ENCODE measurements at places on chromosomes 1 and 21.
A peak's percentile ranks its signal among the peaks of the same experiment; 100 is the strongest.

GRCh38 chr1:27575840-27576331 is 28.1 kb downstream of the AHDC1 start:
- no peak for DNase-seq

DNA sequence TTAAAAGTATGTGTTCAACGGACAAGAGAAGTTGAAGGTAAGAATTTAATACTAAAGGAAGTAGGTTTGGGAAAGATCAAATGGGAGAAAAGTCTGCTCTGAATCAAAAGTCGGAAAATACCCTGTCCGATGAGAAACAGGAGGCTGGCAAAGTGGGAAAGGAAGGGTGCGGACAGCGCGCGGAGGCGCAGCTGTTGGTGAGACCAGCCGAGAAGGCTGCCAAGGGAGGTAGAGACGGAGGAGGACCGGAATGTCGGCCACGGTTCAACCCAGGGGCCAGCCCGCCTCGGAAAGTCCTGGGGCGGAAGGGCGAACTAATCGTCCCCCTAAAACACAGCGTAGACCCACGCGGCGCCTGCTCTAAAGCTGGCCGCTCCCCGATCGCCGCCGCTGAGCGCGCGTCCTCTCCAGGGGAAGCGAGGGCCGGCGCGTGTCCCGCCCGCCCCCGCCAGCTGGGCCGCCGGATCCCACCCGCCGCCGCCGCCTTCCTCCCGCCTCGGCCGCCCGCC is 639 bp upstream of the SPATA1 start:
- DNase-seq: no peak

GRCh38 chr1:233356705-233356987 is 29.1 kb downstream of the MAP3K21 start:
- DNase-seq: no peak

- no peak for DNase-seq
Measured at GRCh38 chr1:165352442-165353293, 3.8 kb downstream of the LMX1A start.

DNA sequence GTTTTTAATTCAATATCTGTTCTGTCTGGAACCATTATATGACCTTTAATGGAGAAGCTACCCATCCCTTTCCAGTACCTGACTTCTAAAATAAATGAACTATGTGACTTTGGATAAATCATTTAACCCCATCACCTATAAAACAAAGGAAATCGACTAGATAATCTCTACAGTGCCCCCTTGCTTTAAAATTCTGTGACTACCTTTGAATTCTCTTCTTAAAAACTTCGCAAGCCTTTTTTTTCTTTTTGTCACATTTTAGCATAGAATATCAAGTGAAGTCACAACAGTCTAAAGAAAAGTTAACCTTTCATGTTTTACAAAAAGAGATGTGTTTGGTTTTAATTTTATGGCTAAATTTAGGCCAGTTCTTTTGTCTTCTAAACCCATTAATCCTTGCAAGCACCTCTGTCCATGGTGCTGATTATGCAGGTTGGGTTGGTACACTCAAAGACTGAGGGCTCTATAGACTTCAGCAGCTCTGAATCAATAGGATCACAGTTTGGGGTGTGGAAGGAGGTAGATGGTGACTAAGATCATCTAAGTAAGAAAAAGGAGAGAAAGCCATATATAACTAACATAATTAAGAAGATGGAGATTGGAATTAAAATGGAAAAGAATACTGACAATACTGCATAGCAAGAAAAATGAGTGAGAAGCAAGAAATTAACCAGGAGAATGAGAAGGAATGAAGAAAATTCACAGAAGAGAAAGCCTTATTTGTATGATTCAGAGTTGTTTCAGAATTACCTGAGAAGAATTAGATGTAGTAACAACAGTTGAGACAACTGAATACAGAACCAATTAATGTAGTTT is 59.2 kb downstream of the TBX15 start:
- no peak for DNase-seq

DNA sequence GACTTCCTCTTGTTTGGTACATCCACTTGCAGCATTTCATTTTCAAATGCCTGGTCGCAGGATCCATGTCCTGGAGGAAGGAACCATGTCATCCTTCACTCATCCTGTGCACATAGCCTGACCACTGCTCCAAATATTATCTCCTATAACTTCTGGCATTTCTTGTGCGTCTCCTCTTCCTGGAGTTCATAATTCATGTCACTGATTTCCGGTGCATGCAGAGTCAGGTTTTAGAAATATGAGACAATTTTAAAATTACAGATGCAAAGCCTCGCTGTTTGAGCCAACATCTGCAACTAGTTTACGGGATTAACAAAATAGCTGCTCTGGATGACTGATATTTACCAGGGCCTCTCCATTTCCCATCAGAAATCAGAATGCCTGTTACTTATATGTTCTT is 268.1 kb downstream of the DNM3 start:
- no peak for DNase-seq

DNA sequence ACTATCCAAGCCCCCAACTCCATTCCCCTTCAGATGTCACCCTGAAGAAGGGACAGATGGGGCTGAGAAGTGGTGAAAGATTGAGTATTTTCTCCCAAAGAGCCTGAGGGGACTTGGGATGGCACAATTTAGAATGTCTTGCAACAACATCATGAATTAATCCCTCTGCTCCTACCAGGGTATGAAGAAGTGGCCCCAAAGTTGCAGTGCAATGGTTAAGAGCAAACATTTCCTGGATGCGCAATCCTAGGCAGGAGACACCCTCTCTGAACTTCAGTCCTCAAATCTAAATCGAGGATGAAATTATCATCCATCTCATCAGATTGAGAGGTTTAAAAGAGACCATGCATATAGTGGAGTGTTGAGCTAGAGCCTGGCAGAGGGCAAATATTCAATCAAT is 28.6 kb upstream of the CITED4 start:
- no peak for DNase-seq

GRCh38 chr1:229258031-229258756 is 12.7 kb upstream of the RAB4A start:
- peak; percentile 38 for DNase-seq

- DNase-seq: no peak
Measured at GRCh38 chr1:248757784-248758195, 2.2 kb upstream of the LYPD8 start.

- no peak for DNase-seq
Measured at GRCh38 chr1:98402860-98403259, 258.7 kb upstream of the SNX7 start.

DNA sequence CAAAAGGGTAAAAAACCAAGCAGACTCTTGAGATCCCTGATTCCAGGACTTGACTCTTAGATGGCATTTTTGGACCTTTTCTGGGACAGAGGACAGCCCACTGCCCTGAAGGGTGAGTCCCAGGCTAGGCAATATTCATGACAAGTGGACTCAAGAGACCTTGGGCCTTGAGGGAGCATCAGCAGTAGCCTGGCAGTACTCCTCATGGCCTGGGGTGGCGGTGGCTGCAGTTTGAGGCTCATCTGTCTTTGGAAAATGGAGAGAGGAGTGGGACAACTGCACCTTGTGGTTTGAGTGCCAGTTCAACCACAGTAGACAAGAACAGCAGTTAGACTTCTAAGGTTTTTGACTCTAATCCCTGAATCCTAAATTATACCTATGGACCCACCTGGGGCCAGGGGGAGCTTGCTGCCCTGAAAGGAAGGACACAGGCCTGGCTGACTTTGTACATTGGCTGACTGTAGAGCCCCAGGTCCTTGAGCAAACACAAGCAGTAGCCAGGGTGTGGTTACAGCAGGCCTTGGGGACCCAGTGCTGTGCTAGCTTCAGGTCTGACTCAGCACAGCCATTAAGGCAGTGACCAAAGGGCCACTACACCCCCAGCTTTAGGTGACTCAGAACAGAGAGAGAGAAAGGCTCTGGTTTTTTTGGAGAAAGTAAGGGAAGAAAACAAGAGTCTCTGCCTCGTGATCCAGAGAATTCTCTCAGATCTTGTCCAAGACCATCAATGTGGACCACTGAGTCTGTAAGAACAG is 1023.2 kb downstream of the KCNT2 start:
- DNase-seq: no peak

DNA sequence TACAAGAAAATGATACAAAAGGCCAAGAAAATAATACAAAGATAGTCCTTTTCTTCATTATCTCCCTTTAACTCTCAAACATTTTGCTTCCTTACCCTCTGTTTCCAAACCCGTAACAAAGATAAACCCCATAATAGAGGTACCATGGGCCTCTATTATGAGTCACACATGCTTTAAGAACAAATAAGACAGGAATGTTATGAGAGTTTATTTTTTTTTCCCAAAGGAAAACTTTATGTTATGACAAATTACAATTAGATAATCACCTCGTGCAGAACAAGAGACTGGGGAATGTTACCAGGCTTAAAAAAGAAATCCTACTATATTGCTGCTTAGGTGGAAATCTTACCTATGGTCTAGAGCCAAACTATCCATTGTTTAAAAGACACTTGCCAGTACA is 272.0 kb downstream of the BRINP3 start:
- no peak for DNase-seq

- no peak for DNase-seq
Measured at GRCh38 chr1:7784492-7785071, 491 bp downstream of the PER3 start.

DNA sequence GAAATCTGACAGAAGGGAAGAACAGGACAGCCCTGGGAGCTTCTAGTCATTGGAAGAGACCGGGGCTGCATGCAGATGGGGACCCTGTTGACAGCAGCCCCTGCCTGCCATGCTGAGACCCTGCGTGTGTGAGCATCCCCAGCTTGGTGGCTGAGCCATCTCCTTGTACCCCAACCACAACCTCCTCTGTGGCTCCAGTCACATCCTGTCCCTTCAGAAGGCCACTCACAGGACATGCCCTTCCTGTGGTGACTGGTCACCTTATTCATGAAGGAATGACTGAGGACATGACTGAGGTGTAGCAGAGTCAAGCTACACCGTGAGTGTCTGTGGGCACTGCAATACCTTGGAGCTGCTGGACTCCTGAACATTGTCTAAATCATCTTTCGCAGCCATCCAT is 141.8 kb upstream of the ERRFI1 start:
- no peak for DNase-seq

- DNase-seq: no peak
Measured at GRCh38 chr21:37631319-37632117, 264.9 kb downstream of the DYRK1A start.

DNA sequence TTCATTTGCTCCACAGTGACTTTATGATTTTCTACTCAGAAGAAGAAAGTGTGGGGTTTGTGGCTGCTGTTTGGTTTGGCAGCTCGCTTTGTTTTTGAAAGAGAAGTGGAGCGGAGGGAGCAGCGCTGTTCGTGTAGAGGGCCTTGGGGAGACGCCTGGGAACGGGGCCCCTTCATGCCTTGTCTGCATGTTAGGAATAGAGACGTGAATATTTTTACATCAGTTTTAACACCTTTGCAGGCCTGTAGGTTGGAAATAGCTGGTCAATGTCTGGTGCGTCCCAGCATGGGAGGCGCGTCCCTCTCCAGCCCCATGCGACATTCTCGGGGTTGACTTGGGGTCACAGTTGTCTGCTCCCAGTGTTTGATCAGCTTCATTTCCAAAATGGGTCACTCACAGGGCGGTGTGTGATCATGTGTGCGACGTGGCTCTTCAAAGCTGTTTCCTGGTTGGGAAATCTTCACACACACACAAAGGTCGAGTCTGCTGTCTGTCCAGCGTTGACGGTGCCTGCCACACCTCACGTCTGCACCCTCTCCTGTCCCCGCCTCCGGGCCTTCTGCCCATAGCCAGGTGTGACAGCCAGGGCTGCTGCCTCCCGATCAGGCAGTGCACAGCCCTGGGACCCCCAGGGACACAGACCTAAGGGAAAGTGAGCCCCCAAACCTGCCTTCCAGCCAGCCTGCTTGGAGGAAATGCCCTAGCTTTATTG is 149.2 kb downstream of the PSMG1 start:
- DNase-seq: no peak

- DNase-seq: no peak
Measured at GRCh38 chr1:10865518-10866320, 69.3 kb upstream of the CASZ1 start.

DNA sequence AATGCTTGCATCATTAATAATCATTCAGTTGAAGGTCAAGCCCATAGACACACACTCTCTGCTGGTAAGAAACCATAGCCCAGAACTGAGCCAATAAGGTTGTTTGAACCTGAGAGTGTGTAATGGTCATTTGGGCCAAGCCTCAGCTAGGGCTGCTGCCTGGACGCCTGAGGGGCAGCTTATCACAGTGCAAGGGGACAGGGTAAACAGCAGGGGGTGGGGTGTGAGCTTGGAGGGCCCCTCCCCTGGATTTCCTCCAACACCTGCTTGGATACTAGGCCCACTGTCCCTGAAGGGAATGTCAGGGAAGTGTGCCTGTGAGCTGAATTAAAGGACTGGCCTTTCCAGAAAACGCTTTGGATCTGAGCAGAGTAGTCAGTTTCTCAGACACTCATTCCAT is 24.6 kb upstream of the CNTN2 start:
- DNase-seq: no peak

- DNase-seq: no peak
Measured at GRCh38 chr1:21378705-21379494, 61.0 kb upstream of the NBPF3 start.

- DNase-seq: no peak
Measured at GRCh38 chr1:245693116-245693793, 538.5 kb downstream of the KIF26B start.

DNA sequence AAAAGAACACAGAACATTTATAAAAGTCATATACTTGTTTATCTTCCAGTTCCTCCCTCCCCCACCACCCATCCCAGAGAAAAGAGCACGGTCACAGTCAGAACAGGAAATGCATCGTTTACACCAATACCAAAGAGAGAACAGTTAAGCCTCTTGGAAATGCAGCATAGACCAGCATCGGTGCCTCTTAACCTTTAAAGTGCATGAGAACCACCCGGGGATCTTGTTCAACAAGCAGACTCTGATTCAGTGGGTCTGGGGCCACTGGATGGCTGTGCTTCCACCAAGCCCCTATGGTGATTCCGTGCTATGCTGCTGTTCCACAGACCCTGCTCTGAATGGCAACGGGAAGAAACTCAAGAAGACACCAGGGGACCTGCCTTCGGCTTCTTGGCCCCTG is 19.2 kb downstream of the FAM89A start:
- no peak for DNase-seq

- DNase-seq: no peak
Measured at GRCh38 chr1:6112690-6113005, 67.0 kb downstream of the KCNAB2 start.

- no peak for DNase-seq
Measured at GRCh38 chr1:232554409-232554808, 75.5 kb downstream of the SIPA1L2 start.

GRCh38 chr1:228827019-228827418 is 91.7 kb downstream of the RHOU start:
- no peak for DNase-seq

- DNase-seq: no peak
Measured at GRCh38 chr1:93712741-93713140, 31.1 kb upstream of the BCAR3 start.

DNA sequence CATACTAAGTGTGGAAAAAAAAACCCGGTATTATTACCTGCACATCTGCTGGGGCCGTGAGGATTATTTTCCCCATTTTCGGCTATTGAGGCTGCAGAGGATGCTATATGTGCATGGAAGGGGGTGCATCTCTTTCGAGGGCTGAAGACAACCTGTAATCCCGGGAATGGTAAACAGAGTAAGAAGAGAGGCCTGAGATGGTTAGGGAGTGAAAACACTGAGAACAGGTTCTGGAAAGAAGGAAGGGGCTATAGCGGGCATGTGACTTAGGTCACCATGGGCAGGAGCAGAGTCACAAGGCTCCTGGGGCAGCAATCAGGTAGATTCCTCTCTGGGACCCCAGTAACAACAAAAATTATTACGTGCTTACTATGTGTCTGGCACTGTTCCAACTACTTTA is 299.1 kb downstream of the RRAGC start:
- DNase-seq: no peak
